ENCODE measurements at places on chromosomes 7 and 10.

GRCh38 chr7:16298221-16298620 lies 123.1 kb downstream of the CRPPA start:
- DNase-seq = no peak

GRCh38 chr7:116741625-116742316 lies 69.8 kb downstream of the MET start:
- no peak for DNase-seq

- no peak for DNase-seq
Measured at GRCh38 chr7:44471850-44472249, 18.6 kb downstream of the NUDCD3 start.

- DNase-seq = no peak
Measured at GRCh38 chr10:86962136-86962980, 4.0 kb downstream of the SNCG start.

DNA sequence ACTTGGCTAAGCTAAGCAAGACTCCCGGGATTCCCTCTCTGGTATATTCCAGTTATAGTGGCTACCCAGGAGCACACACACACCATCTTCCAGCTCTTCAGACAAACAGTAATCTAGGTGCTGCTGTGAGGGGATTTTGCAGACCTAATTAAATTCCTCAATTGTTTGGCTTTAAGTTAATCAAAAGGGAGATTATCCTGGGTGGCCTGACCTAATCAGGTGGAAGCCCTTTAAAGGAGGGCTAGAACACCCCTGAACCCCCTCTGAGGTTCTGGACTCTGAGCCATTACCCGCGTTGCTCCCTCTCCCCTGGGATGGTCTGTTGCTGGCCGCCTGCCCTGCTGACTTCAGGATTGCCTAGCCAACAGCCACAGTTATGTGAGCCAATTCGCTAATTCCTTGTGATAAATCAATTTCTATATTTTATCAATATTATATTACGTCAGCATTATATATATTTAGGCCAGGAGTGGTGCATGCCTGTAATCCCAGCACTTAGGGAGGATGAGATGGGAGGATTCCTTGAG lies 6.4 kb downstream of the SFXN2 start:
- DNase-seq = no peak

DNA sequence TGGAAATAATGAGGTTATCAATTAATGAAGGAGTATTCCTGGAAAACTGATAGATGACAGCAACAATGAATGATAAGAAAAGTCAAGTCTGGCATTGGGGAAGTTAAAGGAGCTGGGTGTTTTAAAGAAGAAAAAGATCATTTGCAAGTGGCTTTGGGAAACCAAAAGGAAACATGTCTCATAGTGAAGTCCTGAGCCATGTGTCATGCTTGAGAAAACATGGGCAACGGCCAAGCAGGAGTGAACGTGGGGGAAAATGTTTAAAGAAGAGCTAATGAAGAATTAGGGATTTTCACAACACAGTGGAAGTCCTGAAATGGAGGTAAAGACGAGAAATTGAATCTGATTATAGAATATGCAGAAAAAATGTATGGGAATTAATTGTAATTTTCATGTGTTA lies 1383.2 kb upstream of the CELF2 start:
- DNase-seq = no peak

- no peak for DNase-seq
Measured at GRCh38 chr7:70051726-70052125, 453.5 kb downstream of the AUTS2 start.

DNA sequence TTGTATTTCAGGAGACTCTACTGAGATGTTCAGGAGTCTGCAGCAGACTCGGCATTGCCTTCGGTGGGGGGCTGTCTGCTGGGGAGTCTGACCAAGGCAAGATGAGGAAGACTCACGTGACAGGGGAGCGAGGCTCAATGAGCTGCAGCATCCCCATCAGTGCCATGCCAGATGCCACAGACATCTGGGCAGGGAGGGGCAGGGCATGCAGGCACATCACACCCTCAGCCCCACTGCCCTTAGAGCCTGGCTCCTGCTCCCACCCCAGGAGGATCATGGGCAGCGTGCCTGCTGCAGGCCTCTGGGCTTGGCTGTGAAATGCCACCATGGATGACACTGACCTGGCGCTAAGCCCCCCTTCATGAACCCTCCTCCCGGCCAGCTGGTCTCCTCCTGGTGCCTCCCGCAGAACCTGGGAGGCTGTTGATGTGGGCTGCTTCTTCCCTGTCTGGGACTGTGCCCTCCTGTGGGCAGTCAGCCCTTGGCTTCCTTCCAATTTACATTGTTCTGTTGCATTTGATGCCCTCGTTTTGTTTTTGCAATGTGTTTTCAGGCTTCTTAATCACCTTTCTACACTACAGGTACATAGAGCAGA lies 235.0 kb downstream of the PAXIP1 start:
- no peak for DNase-seq

DNA sequence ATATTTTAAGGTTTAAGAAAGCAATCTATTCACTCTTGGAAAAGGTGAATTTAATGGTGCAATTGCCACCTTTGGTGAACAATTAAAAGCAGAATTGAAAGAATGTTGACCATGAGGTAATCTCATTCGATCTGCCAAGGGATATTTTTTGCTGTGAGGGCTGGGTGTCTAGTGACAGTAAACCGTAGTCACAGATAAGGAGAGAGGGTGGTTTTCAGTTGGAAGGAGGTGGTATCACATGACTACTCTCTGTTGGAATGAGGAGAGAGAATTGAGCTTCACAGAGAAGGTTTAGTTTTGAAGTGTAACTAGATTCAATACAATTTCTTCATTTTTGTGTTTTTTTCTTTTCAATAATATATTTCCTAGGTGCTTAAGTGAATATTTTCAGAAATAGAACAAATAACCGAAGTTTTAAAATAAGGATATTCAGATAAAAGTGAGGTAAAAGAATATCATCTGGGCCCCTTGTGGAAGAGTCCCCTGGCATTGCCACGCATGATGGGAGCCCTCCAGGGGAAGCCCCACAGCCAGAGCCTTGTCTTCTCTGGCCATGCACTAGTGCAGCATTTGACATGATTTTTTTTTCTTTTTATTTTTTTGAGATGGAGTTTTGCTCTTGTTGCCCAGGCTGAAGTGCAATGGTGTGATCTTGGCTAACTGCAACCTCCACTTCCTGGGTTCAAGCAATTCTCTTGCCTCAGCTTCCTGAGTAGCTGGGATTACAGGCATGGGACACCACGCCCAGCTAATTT lies 73.4 kb downstream of the GPR141 start:
- no peak for DNase-seq

DNA sequence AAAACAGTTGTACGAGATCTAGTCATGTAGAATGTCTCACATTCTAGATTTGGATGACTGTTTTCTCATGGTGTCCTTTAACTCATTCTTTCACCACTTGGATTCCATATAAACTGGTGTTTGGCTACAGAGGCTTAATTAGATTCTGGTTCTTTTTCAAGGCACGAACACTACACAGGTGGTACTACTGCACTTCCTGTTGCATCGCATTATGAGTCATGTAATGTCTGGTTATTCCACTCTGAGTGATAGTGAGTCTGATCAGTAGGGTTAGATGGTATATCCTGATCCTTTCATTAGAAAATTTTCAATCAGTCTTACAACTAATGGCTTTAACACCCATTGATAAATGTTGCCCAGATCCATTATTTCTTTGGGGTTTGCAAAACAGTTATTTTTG lies 11.2 kb upstream of the AKAP9 start:
- no peak for DNase-seq

GRCh38 chr10:59968705-59969104 lies 62.3 kb upstream of the CCDC6 start:
- DNase-seq = no peak

GRCh38 chr7:35704261-35704660 lies 9.3 kb upstream of the HERPUD2 start:
- no peak for DNase-seq

DNA sequence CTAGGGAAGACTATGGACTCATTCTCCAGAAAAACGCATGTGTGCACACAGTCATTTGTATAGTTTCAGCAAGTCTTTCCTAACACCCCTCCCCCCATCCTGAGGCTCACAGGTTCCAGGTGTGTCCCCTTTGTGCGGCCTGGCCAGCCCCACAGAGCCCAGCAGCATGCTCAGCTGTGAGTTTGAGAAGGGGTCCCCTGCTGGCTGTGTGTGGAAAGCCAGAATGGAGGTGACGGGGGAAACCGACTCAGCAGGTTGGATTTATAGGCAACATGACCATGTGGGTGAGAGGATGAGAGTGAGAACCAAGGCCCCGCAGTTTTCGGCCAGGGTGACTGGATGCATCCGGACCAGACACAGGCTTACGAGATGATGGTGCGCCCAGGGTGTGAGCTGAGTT lies 9.9 kb downstream of the PTPRE start:
- DNase-seq = no peak

GRCh38 chr7:130461272-130461671 lies 20.5 kb upstream of the CEP41 start:
- DNase-seq = no peak

DNA sequence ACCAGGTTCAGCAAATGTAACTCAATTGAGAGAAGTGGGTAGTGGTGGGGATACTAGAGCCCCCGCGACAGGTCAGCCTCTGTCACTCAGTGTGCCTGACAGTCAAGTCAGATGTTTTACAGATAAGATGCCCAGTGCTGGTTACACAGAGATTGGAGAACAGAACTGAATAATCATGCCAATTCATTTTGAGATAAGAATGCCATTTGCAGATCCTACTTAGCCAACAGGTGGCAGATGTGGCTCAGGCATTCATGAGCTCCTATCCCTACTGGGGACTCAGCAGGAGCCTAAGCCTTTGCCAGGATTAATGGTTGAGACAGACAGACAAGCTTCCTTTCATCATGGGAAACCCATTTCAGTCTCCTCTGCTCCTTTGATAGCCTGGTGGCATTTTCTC lies 137.8 kb downstream of the MAPK8 start:
- DNase-seq = no peak

DNA sequence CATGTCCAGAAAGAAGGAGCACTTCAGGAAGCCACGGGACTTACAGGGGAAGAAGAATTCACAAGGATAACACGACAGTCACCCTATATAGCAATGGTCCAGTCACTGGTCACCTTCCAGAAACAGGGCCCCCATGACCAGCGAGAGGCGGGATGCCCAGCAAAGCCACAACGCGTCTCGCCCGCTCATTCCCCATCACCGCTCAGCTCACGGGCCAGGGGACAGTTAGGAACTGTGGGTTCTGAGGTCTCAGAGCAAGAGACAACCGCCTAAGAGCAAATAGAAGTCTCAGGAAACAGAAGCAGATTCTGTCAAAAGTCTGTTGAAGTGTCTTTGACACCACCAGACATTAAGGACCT lies 71.9 kb downstream of the PROSER2 start:
- DNase-seq = no peak

DNA sequence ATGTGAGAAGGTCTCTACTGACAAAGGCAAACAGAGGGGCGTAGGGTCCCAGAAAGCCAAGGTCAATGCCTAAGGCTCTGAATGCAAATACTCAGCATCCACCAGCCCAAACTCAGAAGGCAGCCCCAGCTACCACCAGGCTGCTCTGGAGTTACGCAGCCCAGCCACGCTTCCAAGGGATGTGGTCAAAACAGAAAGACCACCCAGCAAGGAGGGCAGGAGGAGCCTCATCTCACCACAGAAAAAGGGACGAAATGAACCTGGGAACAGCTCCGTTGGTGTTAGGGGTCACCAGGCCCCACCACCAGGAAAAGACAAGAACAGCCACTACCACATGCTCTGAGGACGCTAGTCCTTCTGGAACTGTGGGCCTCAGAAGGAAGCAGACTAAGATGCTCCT lies 65.1 kb downstream of the CTBP2 start:
- DNase-seq = no peak

DNA sequence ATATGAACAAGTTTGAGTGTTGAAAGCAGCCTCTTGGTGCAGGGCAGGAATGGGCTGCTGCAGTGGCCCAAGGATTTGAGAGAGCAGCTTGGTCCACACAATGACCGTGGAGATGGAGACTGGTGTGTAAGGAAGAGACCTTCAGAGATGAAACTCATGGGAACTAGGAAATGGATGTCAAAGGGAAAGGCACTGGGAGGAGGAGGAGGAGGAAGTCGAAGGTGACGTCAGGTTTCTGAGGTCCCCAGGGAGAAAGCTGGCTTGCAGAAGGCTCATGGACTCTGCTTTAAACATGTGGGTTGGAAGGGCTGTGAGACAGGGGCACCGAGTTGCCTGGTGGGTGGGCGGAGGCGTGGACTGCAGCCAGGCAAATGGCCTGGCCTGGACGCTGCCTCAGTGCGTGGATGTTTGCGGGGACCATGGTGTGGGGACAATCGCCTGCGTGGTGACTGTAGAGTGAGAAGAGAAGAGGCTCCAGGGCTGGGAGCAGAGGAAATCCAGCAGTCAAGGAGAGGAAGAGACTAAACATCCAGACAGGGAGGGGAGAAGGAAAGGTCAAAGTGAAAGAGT lies 14.6 kb downstream of the C10orf71 start:
- DNase-seq = no peak

- no peak for DNase-seq
Measured at GRCh38 chr10:33553748-33554571, 219.5 kb upstream of the NRP1 start.

DNA sequence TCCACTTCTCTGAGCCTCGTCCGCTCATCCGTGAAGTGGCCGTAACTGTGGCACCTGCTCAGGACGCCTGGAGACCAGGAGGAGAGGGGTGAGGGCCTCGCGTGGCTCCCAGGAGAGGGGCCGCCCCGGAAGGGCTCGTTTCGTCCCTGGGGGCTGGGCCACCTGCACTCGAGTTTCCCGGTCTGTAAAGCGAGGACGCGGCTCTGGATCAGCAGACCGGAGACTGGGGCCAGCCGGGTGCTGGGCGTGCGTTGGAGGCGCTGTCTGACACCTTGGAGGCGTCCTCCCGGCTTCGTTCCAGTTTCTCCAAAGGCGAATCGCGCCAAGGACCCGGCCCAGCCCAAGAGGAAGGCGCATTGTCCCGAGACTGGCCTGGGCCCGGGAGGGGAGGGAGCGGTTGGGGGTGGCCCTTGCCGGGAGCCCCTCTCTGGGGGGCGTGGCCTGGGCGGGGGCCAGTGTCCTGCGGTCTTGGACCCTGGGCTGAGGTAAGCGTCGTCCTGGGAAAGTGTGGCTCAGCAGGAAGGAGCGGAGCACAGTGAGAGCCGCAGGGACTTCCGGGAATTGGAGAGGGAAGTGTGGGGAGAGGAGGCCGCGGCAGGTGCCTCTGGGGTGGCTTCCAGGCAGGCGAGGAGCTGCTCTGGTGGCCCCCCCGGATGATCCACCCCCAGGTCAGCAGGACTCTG lies 89.6 kb downstream of the FOXL3 start:
- no peak for DNase-seq

DNA sequence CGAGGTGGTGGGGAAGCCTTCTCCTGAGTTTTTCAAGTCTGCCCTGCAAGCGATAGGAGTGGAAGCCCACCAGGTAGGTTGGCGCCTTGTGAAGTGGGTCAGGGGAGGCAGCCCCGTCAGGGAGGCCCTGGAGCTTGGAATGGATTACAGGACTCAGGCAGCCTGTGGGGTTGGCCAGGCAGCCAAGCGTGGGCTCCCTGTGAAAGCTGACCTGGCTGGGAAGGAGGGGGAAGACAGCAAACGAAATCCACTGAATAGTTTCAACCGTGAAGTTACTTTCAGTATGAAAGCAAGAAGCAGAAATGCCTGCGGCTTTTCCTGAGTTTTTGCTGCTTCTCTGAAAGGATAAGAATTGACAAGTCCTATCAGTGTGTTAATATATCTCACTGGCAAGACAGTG lies 36.4 kb downstream of the LHPP start:
- DNase-seq = no peak

Measured in stimulated activated CD4-positive, alpha-beta T cell treated with anti-CD3 and anti-CD28 coated beads, Interleukin-1b, Interleukin-23, amount 100 ng/mL, for 1 hour (primary cell).